Left colon (tissue), 2 donors: ENCODE measurements at places on chromosomes 11 and 22. TPM values are rescaled to one million over a fixed set of nuclear protein-coding genes. Genes with fewer than 3 reads are reported as not detected.

Gene FGF4
- not detected for total RNA-seq

Gene ANGPTL5
- 0.12 TPM for total RNA-seq

DNA sequence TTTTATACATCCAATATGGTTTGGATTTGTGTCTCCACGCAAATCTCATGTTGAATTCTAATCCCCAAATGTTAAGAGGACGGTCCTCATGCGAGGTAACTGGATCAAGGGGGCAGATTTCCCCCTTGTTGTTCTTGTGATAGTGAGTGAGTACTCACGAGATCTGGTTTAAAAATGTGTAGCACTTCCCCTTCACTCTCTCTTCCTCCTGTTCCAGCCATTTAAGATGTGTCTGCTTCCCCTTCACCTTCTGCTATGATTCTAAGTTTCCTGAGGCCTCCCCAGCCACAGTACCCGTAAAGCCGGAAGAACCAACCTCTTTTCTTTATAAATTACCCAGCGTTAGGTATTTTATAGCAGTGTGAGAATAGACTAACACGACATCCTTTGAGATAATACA is 98.6 kb downstream of the TTC28 start:
- no peak for DNase-seq

- DNase-seq: no peak
Observed at GRCh38 chr11:95088946-95089619, 563 bp upstream of the ENDOD1 start.
